ENCODE measurements at places on chromosomes 13 and 19. TPM values are rescaled to one million over a fixed set of nuclear protein-coding genes. Genes with fewer than 3 reads are reported as not detected.
A peak's percentile ranks its signal among the peaks of the same experiment; 100 is the strongest.

DNA sequence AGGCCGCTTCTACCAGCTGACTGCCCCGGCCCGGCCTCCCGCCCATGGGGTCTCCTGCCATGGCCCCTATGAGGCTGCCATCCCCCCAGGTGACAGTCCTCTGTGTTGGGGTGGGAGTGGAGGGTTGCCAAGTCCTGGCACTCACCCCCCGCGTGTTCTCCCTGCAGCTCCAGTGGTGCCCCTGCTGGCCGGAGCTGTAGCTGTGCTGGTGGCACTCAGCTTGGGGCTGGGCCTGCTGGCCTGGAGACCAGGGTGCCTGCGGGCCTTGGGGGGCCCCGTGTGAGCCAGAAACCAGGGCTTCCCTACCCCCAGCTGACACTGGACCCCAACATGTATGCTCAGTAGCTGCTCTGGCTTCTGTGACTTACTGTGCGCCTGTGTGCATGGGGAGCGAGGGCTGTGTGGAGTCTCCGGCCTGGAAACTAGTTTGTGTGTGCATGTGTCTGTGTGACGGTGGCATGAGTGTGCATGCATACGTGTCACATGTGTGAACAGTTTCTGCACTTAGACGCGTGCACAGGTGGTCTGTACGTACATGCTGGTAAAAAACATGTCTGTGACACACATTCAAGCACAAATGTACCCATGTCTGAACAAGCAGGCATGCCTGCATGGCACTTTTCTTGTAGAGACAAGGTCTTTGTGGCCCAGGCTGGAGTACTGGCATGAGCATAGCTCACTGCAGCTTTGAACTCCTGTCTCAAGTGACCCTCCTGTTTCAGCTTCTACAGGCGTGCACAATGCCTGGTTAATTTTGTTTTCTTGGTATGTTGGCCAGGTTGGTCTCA lies 4.9 kb downstream of the ACP4 start:
- DNase-seq: no peak

- DNase-seq: peak; percentile 39
Observed at GRCh38 chr13:49444524-49445395, 686 bp downstream of the SETDB2 start.

The DAND5 gene
- 0.27 TPM for total RNA-seq

DNA sequence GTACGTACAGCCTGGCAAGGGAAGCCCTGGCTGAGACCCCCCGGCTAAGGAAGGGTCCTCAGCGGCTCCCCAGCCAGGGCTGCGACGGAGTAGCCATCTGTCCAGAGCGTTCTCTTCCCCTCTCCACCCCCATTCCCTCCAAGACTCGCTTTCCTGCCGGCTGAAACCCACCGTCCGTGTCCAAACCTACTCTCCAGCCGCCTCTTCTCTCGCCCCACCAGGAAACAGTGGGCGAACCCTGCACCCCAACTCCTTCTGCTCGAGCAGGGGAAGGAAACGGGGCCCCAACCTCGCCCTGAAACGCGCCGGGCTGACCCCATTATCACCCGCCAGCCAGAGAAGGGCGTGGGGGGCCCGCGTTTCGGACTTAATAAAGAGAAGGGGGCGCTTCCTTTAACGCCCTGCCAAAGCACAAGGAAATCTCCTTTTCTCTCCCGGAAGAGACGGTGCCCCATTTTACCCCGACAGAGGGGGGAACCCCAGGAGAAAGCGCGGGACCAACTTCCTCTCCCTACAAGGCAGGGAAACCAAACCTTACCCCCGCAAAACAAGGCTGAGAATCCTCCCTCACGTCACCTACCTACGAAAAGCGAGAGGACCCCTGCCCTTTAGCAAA lies 2.5 kb downstream of the ZC3H4 start:
- peak; percentile 36 for DNase-seq

The TEX29 gene
- 0.52 TPM for total RNA-seq

GRCh38 chr19:2170987-2171348 lies 7.2 kb downstream of the DOT1L start:
- no peak for DNase-seq

DNA sequence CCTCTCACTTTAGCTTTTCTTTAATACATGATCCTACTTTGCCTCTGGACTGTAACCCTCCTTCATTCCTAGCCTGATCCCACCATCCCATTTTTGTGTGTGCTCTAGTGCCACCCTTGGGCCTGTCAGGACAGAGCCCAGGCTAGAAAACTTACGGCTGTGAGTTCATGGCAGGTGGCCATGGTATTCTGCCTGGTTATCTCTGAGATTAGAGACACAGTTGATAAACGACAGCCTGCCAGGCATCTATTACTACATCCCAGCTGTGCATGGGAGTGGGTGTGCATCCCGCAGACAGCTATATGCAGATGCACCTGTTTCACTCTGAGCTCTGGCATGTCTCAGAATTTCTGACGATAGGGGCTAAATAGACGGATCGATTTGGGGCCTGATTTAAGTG lies 110.9 kb downstream of the HS6ST3 start:
- DNase-seq: no peak

GRCh38 chr19:56152644-56153043 lies 11.6 kb downstream of the ZNF444 start:
- DNase-seq: no peak
